ENCODE measurements at places on chromosomes 5 and 9.

- no peak for DNase-seq
Observed at GRCh38 chr9:94829380-94830070, 103.0 kb downstream of the AOPEP start.

DNA sequence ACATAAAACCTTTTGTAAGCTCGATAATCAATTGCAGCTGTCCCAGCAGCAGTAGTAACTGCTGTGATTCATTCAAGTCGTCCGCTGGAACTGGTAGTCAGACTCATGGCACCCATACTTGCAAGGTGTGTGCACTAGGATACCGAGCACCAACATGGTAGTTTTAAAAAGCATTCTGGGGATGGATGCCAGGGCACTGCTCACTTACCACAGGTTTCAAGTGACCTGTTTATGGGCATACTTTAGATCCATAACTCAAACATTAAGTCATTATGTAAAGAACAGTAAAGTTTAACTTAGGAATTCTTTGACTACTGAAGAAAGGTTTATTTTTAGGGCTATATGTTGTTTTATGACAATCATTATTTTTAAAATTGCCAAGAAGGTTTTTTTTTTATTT is 2277.6 kb downstream of the MAT2B start:
- DNase-seq: no peak

DNA sequence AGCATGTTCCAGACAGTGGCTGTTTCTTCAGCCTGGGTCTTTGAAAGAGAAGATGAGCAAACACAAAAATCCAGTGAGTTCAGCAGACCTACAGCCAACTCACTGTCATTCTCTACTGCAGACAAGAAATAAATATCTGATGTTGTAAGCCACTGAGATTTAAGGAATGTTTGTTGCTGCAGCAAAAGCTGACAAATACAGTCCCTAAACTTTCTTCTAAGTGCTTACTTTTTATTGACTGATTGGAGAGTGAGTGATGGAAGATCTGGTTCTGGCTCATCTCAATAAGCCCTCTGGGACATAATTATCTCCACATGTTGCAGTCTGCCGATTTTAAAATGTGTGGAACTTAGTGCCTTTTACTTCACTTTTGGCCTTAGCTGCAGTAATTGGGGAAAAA is 69.9 kb upstream of the LMNB1 start:
- DNase-seq: no peak

- DNase-seq: no peak
Observed at GRCh38 chr9:132776268-132776667, 101.8 kb downstream of the AK8 start.

DNA sequence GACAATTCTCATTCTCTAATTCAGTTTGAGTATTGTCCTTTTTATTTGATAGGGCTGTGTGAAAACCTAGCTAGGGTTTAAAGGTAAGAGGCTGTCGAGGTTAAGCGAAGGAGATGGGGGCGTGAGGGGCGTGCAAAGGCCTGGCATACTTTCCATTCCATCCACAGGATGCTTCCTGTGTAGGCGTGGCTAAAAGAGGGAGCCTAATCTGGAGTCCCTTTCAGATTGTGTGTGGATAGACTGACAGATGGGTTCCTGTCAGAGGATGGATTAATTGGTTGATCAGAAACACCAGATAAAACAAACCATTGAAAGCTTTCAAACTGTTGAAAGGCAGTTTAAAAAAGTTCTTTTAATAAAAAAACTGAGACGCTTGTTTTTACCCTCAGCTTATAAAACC is 1.1 kb upstream of the ELL2 start:
- no peak for DNase-seq

- DNase-seq: no peak
Observed at GRCh38 chr5:140554454-140554853, 2.8 kb downstream of the SRA1 start.

- DNase-seq: no peak
Observed at GRCh38 chr5:1406681-1407640, 38.3 kb downstream of the SLC6A3 start.

- no peak for DNase-seq
Observed at GRCh38 chr9:72480921-72481320, 40.5 kb upstream of the TMC1 start.

GRCh38 chr5:82334085-82334692 is 56.0 kb upstream of the RPS23 start:
- no peak for DNase-seq

DNA sequence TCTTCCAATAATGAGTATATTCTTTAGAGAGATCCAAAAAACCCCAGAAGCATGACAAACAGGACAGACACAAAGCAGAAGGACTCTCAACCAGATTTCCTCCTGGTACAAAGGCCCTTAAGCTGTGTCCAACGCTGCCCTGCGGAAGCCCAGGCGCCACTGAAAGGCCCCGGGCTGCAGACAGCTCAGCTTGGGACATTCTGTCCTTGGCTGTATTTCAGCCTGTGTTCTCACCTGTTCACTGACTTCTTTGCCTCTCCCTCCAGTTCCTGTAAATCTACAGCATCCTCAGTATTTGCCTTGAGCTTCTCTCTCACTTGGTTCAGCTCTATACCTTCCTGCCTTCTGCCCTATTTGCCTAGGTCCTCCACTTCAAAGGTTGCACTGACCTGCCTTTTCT is 96.5 kb downstream of the SH3TC2 start:
- no peak for DNase-seq

GRCh38 chr5:146130440-146131045 is 25.2 kb upstream of the PLAC8L1 start:
- no peak for DNase-seq

DNA sequence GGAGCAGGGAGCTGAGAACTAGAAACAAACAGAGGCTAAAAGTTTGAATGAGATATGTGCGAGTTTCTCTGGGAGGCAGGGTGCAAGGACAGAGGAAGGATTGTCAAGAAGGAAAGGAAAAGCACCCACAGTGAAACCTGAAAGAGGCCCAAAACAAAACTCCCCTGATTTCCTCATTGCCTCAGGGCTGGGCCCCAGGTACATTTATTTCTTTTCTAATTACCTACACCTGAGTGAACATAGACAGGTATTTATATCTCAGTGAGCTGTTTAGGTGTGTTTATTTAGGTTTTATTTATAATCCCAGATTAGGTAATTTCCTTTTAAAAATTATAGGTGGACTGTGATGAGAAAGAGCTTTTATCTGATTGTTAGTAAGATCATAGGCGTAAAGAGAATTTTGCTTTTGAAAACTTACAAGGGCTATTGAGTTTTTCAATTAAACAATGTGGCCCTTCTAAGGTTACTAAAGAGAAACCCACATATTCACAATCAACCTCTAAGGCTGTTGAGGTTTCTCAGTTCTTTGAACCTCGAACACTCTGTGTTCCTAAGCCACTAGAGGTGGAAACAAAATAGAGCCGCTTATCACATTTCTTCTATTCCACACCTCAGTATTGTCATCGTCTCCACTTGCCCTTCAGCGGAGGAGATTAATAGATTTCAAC is 344.8 kb downstream of the ZNF608 start:
- DNase-seq: no peak

- DNase-seq: no peak
Observed at GRCh38 chr9:107351382-107352045, 68.4 kb downstream of the RAD23B start.

GRCh38 chr5:94788527-94788926 is 170.1 kb downstream of the SLF1 start:
- DNase-seq: no peak

- DNase-seq: no peak
Observed at GRCh38 chr9:136046554-136046920, 48.6 kb downstream of the NACC2 start.

DNA sequence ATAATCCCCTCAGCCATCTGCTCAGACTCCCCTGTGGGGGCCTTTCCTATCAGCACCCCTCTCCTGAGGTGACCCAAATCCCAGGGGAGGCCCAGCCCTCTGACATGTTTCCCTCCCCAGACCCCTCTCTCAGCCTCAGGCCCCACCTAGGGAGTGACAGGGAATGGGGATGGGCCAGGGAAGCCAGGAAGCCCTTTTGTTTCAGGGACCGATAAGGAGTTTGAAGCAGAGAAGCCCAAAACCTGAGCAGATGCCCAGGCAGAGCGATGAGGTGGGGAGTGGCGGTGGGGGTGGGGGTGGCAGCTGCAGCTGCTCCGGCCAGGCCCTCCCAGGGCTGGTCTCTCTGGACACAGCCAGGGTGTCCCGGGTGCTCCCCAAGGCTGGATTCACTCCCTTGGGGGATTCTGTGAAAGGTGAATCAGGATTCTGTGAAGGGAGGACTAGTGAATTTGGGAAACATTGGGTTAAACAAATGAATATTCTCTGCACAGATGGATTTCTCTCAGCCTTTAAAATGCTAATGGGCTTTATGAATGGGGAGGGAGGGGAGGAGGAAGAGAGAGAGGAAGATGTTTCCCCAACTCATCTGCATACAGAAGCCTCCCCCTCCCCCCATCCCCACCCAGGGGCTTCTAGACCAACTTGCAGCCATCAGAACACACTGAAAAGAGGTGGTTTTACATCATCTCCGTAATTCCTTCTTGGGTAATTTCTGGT is 17.4 kb downstream of the AKNA start:
- no peak for DNase-seq

DNA sequence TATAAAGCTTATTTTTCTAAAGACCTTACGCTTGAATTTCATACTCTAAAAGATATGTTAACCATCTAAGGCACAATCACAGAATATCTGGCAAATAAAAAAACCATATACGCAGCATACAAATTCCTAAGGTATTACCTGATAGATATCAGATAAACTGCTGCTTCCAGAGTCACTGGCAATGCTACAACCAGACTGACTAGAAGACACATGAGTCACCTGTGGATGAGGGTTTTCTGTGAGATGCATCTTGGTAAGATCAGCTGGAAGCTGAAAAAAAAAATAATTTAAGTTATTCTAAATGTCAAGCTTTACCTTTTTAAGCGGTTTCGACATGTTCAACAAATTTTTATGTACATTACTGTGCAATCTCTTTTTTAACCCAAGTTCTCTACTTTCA is 113.8 kb downstream of the RAPGEF6 start:
- DNase-seq: no peak

GRCh38 chr5:58854441-58854840 is 271.6 kb downstream of the RAB3C start:
- DNase-seq: no peak

DNA sequence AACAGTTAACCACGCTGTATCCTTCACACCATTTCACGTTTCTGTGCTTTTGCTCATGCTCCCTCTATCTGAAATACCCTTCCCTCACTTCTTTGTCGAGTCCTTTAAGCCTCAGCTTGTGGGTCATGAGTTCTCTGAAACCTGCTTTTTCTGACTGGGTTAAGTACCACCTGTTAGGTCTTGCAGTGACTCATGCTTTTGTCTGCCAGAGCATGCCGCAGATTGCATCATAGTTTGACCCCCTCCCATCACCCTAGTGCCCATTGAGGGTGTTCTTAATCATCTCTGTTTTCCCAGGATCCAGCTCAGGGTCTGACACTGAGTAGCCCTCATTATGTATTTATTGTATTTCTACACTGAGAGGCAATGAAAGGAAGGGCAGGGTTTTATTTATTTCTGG is 190.2 kb downstream of the ASTN2 start:
- DNase-seq: no peak

DNA sequence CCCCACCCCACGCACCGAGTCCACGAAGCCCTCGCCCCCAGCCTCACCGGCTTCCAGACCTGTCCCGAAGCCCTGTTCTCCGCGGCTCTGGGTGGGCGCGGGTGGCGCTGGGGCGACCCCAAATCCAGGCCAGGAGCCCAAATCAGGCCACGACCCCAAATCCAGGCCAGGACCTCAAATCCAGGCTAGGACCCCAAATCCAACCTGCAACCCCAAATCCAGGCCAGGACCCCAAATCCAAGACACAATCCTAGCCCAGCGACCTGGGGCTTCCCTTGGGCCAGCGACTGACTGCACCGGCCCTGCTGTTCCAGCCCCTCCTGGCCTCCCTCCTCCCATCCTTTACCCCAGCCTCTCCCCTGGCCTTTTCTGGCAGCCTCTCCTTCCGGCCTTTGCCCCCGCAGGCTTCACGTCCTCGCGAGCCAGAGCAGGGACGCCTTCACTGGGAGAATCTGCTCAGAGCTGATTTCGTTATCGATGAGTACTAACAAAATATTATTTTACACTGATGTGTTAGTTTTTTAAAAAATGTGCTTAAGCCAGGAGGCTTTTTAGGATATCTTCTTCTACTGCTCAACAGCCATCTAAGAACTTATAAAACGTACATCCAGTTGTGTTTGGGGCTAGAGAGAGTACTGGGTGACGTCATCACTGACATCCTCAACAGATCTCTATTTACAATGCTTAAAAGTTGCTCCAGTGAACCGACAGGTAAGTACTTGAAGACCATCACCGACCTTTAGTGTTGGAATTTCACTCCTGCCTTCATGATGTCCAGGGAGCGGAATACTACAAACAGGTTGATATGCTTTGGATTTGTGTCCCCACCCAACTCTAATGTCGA is 34.7 kb downstream of the TRIP13 start:
- no peak for DNase-seq

- no peak for DNase-seq
Observed at GRCh38 chr5:116699332-116699731, 124.7 kb upstream of the SEMA6A start.

DNA sequence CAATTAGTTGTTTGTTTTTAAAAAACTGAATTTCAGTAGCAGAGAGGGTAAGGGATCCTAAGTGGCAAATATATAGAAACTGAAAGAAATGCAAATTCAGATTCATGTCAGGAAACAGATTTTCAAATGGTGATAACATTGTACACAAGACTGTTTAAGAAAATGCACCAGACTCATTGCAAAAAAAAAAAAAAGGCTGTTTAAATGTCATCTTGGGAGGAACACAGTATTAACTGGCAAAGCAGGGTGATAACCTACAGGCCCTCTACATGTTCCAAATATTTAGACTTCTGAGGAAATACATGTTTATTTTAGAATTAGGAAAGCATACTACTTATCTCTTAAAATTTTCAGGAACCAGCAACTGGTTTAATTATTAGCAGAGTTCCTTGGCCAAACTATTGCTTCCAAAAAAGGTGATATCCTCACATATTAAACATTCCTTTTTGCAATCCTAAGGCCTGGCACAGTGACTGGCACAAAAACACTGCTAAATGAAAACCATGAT is 114.5 kb downstream of the TSSK1B start:
- no peak for DNase-seq

DNA sequence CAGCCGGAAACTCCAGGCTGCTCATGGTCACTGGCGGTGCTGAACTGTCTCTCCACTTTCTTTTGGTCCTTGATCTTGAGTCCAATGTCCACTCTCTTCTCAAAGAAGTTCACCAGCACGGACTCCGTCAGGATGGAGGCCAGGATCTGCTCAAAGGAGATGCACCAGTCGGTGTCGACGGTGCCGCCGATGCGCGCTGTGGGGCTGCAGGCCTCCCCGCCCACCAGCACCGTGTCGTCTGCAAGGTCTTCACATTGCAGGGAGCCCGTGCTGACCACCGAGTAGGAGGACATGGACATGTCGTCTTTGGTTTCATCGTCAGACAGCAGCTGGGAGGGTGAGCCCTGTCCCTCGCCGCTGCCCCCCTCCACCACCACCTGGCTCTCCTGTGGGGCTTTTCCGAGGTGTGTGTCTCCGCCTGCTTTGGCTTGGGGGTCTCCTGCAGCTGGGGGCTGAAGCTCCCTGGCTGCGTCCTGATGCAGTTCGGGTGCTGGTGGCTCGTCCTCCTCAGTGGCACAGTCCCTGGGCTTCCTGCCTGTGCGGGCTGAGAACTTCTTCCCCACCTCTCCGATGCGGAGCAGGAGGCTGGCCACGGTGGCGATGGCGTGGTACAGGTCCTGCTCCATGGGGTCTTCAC is 5.0 kb upstream of the MRNIP start:
- no peak for DNase-seq

GRCh38 chr5:144169904-144170275 is 569 bp downstream of the YIPF5 start:
- no peak for DNase-seq

- no peak for DNase-seq
Observed at GRCh38 chr5:77928776-77929300, 152.7 kb upstream of the TBCA start.

GRCh38 chr9:123642291-123643278 is 286.6 kb downstream of the CRB2 start:
- no peak for DNase-seq
